Coronary artery (tissue), 2 donors: ENCODE measurements at places on chromosomes 16 and 17.

- DNase-seq, result no peak
Observed at GRCh38 chr17:40945414-40945813, 8.0 kb upstream of the KRT23 start.

DNA sequence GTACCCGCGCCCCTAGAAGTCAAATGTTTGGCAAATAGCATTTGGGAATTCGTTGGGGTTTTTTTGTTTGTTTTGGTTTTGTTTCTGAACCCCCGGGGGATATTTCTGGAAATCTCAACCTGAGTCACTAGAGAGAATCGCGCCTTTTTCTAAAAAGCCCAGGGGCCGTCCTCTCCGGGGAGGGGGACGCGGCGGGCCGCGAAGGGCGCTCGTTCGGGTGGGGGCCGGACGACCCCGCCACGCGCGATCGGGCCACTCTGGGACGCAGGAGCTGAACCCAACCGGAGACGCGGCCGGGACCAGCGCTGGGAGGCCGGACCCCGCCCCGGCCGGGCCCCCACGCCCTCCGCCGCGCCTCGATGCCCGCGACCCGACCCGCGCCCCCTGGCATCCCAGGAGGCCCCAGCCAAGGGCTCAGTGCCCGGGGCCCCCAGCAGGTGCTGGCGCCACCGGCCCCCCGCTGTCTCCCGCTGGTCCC is 302 bp downstream of the LITAF start:
- no peak for DNase-seq

GRCh38 chr16:57262841-57263540 is 17.9 kb downstream of the ARL2BP start:
- no peak for DNase-seq

DNA sequence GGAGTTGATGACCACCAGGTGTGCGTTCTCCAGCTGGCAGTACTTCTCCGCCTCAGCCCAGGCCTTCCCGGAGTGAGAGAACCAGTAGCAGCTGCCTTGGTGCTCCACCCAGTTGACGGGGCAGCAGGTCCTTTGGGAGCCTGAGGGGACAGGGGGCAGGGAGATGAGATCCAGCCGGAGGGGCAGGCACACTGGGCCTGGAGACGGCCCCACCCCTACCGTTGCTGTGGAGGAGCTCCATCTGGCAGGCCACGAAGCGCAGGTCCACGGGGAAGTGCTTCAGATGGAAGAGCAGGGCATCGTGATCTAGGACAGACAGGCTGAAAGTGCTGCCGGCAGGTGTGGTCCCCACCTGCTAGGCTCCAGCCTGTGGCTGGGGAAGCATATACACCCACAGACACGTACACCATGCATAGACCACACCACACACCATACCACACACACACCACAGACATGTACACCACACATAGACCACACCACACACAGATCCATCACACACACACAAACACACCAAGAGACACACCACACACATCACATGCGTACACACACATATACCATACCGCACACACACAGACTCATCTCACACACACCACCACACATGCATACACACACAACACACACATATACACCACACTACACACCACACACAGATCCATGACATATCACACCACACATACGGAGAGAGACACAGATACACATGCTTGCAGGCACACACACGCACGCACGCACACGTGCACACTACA is 7.4 kb downstream of the ASGR2 start:
- DNase-seq, result no peak

DNA sequence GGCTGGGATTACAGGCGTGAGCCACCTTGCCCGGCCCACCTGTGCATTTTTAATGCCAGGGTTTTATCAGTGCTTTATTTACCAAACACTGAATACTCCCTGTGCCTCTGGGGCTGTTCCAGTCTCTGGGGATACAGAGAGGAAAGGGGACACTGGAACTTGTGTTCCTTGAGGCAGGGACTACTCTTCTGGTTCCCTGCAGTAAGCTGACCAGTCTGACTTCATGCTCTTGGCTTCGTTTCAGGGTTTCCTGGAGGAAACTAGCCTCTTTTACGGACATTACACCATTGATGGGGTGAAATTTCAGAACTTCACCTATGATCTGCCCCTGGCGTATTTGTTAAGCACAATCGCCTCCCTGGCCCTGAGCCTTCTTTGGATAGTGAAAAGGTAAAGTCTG is 37.4 kb upstream of the COQ7 start:
- DNase-seq, result no peak

DNA sequence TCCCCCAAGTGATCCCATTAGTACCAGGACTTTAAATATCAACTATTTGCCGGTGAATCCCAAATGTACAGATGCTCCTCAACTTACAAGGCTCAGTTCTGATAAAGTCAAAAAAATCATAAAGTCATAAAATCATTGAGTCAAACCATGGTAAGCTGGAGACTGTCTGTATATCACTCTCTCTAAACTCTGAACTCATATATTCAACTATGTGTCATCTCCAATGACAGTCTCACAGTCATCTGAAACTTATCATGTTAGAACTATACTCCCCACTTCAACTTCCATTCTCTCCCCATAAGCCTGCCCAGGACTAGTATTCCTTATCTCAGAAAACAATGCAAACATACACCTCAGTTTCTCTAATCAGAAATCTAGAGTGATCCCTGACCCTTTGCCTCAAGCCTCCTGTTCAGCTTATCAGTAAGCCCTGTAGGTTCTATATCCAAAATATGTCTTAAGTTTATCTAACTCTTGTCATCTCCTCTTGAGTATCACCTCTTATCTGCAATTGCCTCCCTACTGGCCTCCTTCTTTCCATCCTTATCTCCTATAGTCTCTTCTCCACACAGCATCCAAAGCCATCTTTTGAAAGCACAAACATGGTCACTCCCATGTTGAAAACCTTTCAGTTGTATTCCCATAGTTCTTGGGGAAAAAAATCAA is 55.0 kb downstream of the SSH2 start:
- DNase-seq, result no peak

GRCh38 chr17:3015890-3016289 is 47.5 kb downstream of the OR1D5 start:
- DNase-seq, result no peak

GRCh38 chr16:53561101-53561888 is 58.3 kb upstream of the AKTIP start:
- DNase-seq, result no peak

GRCh38 chr16:4514606-4515005 is 24.0 kb downstream of the CDIP1 start:
- no peak for DNase-seq

GRCh38 chr17:54451051-54451450 is 449.6 kb upstream of the TOM1L1 start:
- DNase-seq, result no peak

DNA sequence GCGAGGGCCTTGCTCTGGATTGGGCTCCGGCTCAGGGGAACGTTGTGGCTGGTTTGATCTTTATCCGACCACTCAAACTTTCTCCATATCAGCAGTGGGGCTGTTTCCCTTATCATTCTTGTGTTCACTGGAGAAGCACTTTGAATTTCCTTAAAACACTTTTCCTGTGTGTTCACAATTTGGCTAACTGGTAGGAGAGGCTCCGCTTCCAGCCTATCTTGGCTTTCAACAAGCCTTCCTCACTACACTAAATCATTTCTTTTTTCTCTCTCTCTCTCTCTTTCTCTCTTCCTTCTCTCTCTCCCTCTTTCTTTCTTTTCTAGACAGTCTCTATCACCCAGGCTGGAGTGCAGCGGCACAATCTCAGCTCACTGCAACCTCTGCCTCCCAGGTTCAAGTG is 43.0 kb downstream of the ABR start:
- no peak for DNase-seq

DNA sequence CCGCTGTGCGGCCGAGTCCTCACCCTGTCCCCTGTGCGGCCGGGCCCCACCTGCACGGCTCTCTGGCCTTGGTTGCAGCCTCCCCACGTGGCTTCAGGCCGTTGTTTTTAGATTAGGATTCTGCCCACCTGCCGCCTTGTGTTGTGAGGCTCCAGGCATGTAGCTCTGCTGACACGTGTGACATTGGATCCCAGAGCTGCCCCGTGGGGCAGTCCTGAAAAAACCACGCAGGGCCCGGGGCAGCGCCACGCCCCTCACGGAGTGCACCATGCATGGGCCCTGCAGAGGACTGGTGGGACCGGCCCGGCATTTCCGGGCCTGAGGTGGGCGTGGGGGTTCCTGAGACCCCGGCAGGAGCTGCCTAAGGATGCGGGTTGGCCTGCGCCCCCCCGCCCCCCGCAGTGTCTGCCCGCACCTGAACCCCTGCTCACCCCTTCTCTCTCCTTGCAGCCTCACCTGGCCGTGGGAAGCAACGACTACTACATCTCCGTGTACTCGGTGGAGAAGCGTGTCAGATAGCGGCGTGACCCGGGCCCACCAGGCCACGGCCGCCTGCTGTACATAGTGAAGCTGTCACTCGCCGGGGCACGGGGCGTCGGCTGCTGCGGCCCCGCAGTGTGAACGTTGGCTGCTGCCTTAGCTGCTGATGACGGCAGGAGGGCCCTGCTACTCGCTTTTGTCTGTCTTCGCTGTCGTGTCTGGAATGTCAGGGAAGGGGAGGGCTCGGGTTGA is 27.7 kb upstream of the CHMP6 start:
- DNase-seq, result no peak

DNA sequence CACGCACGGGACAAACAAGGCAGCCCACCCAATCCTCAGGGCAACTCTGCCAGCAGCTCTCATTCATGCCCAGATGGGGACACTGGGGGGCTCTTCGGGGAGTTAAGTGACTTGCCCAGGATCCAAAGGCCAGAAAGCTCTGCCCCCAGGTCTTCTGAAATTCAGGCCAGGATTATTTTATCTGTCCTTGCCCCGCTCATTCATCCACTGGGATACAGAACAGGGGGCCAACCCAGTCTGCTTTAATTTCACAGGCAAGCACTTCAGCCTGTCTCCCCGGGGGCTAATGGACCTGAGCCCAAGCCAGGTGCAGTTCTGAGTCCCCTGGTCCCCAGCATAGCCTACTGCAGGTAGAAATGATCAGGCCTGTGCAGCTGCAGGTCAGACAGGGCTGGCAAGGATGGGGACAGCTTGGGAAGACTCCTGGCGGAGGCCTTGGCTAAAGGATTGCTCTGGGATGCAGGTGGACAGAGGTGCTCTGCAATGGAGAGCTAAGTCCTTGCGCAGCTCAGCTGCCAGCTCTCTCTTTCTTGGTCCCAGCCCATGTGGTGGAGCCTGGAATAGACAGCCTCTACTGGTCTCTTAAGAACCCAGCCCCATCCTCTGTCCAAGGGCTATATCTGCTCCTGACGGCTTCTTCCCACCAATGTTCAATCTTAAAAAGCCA is 766 bp upstream of the B3GNT9 start:
- DNase-seq, result no peak

DNA sequence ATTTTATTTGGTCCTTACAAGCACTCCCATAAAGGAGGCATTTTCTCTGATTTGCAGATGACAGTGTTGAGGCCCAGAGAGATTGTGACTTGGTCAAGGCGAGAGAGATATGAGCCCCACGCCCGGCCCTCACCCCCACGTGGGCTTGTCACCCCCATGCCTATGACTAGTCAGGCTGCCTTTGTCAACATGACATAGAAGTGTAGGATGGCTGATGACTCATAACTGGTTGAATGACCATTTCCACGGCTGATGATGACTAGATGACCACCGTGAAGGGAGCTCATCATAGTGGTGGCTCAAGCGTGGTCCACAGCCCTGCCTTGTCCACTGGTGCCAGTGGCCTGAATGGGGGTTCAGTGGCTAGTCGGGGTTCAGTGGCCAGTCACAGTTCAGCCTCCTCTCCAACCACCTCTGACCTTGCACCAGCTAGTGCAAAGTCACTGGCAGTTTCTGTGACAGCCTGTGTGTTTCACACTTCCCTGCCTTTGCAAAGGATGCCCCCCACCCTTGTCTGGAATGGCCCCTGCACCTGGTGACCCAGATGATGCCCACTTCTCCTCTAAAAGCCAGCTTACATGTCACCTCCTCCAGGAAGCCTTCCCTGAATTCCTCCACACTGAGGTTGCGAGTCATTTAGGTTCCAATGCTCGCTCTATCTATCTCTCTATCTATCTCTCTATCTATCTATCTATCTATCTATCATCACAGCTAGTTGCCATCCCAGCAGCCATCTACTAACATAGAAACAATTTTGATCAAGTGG is 3.8 kb upstream of the WSCD1 start:
- DNase-seq, result no peak

- no peak for DNase-seq
Observed at GRCh38 chr16:72854267-72854959, 193.5 kb downstream of the ZFHX3 start.

DNA sequence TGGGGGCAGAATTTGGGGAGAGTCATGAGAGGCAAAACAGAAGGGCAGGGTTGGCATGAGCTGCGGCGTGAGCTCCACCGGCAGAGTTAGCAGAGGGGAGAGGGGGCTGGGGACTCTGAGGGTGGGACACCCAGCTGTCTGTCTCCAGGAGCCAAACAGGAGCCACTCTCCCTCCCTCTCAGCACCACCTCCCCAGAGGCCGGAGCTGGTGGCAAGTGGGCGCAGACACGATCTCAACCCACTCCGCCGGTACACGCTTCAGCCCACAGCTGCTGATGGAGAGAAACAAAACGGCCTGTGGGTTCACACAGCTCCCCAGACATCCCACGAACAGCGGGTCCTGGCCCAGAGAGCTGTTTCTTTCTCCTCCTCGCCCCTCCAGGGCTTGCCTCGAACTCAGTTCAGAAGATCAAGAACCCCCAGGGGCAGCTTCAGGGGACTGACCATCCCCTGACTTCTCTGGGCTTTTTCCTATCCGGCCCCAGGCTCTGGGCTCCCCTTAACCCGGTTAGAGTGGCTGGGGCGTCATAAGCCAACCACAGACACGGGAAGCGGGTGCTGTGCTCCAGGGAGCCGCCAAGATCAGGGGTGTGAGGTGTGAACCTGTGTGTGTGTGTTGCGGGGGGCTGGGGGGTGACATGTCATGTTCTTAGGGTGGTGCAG is 7.6 kb downstream of the RHBDF2 start:
- no peak for DNase-seq

DNA sequence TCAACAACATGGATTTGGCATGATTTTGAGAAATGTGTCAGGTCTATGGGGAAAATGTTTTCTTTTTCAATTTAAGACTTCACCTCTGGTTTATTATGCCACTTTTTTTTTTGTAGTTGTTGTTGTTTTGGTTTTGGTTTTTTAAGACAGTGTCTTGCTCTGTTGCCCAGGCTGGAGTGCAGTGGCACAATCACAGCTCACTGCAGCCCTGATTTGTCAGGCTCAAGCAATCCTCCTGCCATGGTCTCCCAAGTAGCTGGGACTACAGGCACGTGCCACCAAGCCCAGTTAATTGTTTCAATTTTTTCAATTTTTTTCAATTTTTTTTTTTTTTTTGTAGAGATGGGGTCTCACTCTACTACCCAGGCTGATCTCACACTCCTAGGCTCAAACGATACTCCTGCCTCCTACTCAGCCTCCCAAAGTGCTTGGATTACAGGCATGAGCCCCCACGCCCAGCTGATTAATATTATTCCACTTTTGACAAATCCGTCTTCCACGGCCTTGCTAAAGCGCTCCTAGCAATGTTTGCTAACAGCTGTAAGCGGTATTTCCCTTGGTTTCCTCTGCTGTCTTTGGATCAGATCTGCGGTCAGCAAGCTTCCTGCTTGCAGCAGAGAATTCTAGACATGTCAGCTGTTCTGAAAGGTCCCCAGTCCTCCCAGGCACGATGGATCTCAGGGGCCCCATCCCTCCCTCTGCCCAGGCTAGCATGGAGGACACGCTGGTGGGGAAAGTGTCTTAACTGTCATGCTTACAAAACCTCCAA is 7.0 kb upstream of the MILR1 start:
- no peak for DNase-seq
